ENCODE measurements at places on chromosomes 11 and 22. TPM values are rescaled to one million over a fixed set of nuclear protein-coding genes. Genes with fewer than 3 reads are reported as not detected.

- no peak for DNase-seq
Measured at GRCh38 chr11:11243209-11243589, 109.9 kb downstream of the CSNK2A3 start.

DNA sequence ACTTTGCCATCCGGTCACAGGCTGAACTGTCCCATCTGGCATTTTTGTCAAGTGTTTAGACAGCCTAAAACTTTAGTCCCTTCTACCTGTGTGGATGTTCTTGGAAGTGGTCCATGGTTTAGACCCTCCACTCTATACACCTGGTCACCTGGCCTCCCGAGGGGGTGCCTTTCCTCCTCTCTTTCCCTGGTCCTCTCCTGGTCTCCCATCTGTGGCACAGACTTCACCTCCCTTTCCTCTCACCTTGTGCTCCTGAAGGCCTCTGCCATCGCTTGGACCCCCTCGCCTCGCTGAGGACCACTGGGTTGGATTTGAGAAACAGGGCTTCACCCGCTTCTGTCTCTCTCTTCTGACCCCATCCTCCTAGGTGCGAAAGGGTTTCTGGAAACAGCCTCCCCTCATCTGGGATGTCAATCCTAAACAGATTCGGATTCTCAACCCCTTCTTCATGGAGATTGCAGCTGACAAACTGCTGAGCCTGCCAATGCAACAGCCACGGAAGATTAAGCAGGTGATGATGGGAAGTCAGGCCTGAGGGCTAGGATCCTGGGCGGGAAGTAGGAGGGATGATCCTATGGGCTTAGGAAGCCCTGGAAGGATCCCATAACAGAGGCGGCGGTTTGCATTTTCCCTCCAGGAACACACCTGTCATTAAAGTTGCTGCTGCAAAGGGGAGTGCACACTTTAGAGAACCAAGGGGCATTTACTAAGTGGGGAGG lies 53.6 kb downstream of the ST3GAL4 start:
- DNase-seq: no peak

CNGA4 gene
- 0.16 TPM for total RNA-seq

GRCh38 chr22:49764127-49764581 lies 63.5 kb downstream of the BRD1 start:
- no peak for DNase-seq

- DNase-seq: no peak
Measured at GRCh38 chr11:113270080-113270479, 44.3 kb upstream of the TTC12 start.

ZPR1 gene
- total RNA-seq: 62.0 TPM
